ENCODE measurements at places on chromosomes 6 and 20. TPM values are rescaled to one million over a fixed set of nuclear protein-coding genes. Genes with fewer than 3 reads are reported as not detected.

Gene PNPLA1
- 0.38 TPM for total RNA-seq

Gene CYP24A1
- 1.9 TPM for total RNA-seq

Gene RPRD1B
- 33.9 TPM for total RNA-seq

Gene SLC25A27
- total RNA-seq, result 5.8 TPM

Gene HLA-DMB
- 2.1 TPM for total RNA-seq

Gene CPXM1
- total RNA-seq, result not detected

Gene OR2H2
- total RNA-seq, result not detected

Gene SOX18
- not detected for total RNA-seq

Gene STXBP5
- 15.1 TPM for total RNA-seq

Gene VNN1
- 3.6 TPM for total RNA-seq

Gene KCNK16
- not detected for total RNA-seq

Gene HLA-DOB
- total RNA-seq, result not detected

Gene SIRPB2
- not detected for total RNA-seq

Gene RBPJL
- not detected for total RNA-seq

Gene HLA-DRA
- not detected for total RNA-seq

Gene IL17F
- not detected for total RNA-seq

Gene CLIC5
- 7.4 TPM for total RNA-seq

Gene HAO1
- total RNA-seq, result not detected

Gene RSPH9
- not detected for total RNA-seq

Gene COL19A1
- not detected for total RNA-seq

Gene DNAJC5
- 106 TPM for total RNA-seq

Gene OXT
- not detected for total RNA-seq

Gene ZNF322
- total RNA-seq, result 21.5 TPM

Gene TRAPPC3L
- not detected for total RNA-seq

Gene SLC32A1
- total RNA-seq, result not detected

Gene SNAI1
- 1.5 TPM for total RNA-seq

Gene PROKR2
- total RNA-seq, result not detected

Gene SIRPB1
- total RNA-seq, result not detected

Gene GPLD1
- total RNA-seq, result 0.10 TPM

Gene CCM2L
- total RNA-seq, result not detected
